Right renal cortex interstitium (tissue), 3 donors: ENCODE measurements at places on chromosomes 5 and 9. TPM values are rescaled to one million over a fixed set of nuclear protein-coding genes. Genes with fewer than 3 reads are reported as not detected.

Gene CSF1R
- polyA plus RNA-seq: 13.6 TPM

Gene SLC34A1
- 118 TPM for polyA plus RNA-seq

DNA sequence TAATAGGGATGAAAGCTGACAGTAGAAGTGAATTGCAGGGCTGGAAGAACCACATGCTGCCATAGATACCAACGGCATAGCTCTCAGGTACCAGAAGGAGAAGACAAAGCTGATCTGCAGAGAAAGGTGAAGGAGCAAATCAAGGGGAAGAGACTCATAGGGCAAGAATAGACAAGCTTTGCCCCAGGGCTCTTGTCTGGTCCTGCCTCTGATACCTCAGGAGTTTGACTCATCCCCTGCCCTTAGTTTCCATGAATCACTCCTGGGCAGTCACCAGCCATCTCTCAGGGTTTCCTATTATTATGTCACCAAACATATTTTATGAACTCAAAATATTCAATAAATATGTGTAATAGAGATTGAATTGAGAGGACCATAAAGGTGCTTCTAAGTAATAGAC, 800.9 kb downstream of the DNAH5 start:
- DNase-seq: no peak

- no peak for DNase-seq
Observed at GRCh38 chr9:16196206-16196605, 643.4 kb downstream of the CCDC171 start.

DNA sequence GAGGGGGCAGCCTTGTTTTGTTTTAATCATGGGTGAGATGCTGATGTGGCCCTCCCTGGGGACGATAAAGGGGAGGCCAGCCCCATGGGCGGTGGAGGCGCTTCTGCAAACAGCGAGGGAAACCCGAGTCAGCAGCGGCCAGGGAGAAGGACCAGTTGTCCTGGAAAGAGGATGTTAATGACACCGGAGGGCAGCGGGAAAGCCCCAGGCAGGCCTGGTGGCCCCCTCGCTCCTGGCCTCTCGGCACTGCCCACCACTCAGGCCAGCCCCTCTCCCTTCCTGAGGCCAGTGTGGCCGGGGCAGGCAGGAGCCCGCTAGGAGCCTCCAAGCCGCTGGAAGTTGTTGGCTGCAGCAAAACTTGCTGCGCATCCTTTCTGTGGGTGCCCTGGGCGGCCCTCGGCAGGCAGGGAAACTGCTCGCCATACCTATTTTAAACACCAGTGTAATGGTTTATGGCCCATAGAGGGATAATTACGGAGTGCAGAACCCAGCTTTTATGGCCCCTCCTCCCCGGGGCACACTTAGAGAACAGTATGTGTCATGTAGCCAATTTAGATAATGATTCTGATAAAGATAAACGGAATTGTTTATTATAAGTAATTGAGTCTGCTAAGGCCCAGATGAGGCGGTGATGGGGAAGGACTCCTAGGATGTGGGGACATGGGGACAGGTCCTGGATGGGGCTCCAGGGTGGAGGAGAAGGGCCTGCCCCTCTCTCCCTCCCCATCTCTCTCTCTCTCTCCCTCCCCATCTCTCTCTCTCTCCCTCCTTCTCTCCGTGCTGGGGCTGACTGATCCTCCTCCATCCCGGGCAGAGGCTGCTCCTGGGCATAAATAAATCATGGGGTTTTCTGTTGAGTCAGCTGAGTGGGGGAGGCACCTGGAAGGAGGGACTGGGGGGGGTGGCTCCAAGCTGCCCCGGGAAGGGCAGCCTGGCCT, 36.9 kb downstream of the LMX1B start:
- DNase-seq: no peak
